Osteocyte (in vitro differentiated cells): ENCODE measurements at places on chromosomes 5 and 9. TPM values are rescaled to one million over a fixed set of nuclear protein-coding genes. Genes with fewer than 3 reads are reported as not detected.

PCDHGA2 gene
- total RNA-seq: 0.21 TPM in 1 of 2 replicates, not detected in the other

ZFP2 gene
- total RNA-seq: 1.2 and 1.7 TPM in 2 replicates

ANGPTL2 gene
- 34.8 and 40.0 TPM in 2 replicates for total RNA-seq

MEIKIN gene
- not detected in 2 replicates for total RNA-seq

NRG2 gene
- total RNA-seq: 0.86 and 1.5 TPM in 2 replicates

SPATA31D4 gene
- total RNA-seq: not detected in 2 replicates

OBP2B gene
- total RNA-seq: not detected in 2 replicates

AIF1L gene
- 26.3 and 31.1 TPM in 2 replicates for total RNA-seq

OTP gene
- total RNA-seq: not detected in 2 replicates

RLN2 gene
- not detected in 2 replicates for total RNA-seq

C6 gene
- not detected in 2 replicates for total RNA-seq

SLC34A1 gene
- not detected in 2 replicates for total RNA-seq

CAMK4 gene
- 0.39 and 1.2 TPM in 2 replicates for total RNA-seq

GNA14 gene
- total RNA-seq: not detected in 2 replicates

GPR21 gene
- 3.4 and 4.3 TPM in 2 replicates for total RNA-seq

PRR7 gene
- 2.8 and 4.4 TPM in 2 replicates for total RNA-seq

ADRA1B gene
- total RNA-seq: 4.0 and 4.6 TPM in 2 replicates

SLC45A2 gene
- total RNA-seq: not detected in 2 replicates

AQP3 gene
- total RNA-seq: 0.86 and 1.1 TPM in 2 replicates

NFIL3 gene
- 23.9 and 24.0 TPM in 2 replicates for total RNA-seq

GDA gene
- total RNA-seq: not detected in 2 replicates

SLC4A9 gene
- not detected in 2 replicates for total RNA-seq

CCL21 gene
- not detected in 2 replicates for total RNA-seq

PDCD1LG2 gene
- 1.7 TPM in 2 replicates for total RNA-seq

SLC28A3 gene
- total RNA-seq: not detected in 2 replicates

WDR38 gene
- total RNA-seq: not detected in 2 replicates

TMEM161B gene
- total RNA-seq: 11.3 and 11.9 TPM in 2 replicates

SLC25A48 gene
- not detected in 2 replicates for total RNA-seq

ARSI gene
- total RNA-seq: 0.51 and 0.81 TPM in 2 replicates

ADAMTSL2 gene
- 0.10 and 0.11 TPM in 2 replicates for total RNA-seq

FGF18 gene
- 5.9 and 6.0 TPM in 2 replicates for total RNA-seq

RIOK2 gene
- 23.4 and 33.7 TPM in 2 replicates for total RNA-seq

CXXC5 gene
- total RNA-seq: 239 and 259 TPM in 2 replicates

ASPN gene
- 116 and 129 TPM in 2 replicates for total RNA-seq

PCDHA8 gene
- total RNA-seq: 1.9 and 2.0 TPM in 2 replicates

FOXD4L3 gene
- 0.26 TPM in 1 of 2 replicates, not detected in the other for total RNA-seq
